SJSA1 (cell line): ENCODE measurements at places on chromosomes 16 and 17.

- DNase-seq, result no peak
- peaks cover 15% of the 10 kb centered on the region for H3K36me3 ChIP-seq
- H3K27me3 ChIP-seq, result no peaks in the 10 kb centered on the region
- peaks cover 39% of the 10 kb centered on the region for H3K4me1 ChIP-seq
- no peak overlapping the region for H3K4me3 ChIP-seq
- no peak overlapping the region for H3K27ac ChIP-seq
Measured at GRCh38 chr17:13537871-13538643, 63.7 kb downstream of the HS3ST3A1 start.

DNA sequence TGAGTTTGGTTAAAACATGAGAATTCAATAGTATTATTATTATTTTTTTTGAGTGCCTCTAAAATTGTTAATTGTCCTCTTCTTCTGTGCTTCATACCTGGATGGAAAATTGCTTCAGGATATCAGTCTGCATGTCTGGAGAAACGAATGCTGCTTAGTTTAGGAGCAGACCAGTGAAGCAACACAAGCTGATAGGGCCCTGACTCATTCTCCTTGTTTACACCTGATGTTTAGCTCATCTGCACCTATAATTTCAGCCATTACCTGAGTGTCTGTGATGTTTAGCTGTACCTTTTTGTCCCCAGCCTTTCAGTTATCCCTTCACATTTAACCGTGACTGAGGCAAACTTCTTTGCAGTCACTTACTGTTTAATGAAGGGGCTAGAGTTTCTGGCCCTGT, 14.8 kb downstream of the SNTB2 start:
- DNase-seq, result no peak
- no peaks in the 10 kb centered on the region for H3K27me3 ChIP-seq
- no peak overlapping the region for H3K27ac ChIP-seq
- H3K4me1 ChIP-seq, result no peaks in the 10 kb centered on the region
- peaks cover 9% of the 10 kb centered on the region for H3K36me3 ChIP-seq
- H3K4me3 ChIP-seq, result no peak overlapping the region

GRCh38 chr16:69478685-69479084, 54.3 kb downstream of the CYB5B start:
- no peak overlapping the region for H3K27ac ChIP-seq
- H3K27me3 ChIP-seq, result no peaks in the 10 kb centered on the region
- DNase-seq, result peak; percentile 6
- peaks cover 53% of the 10 kb centered on the region for H3K4me1 ChIP-seq
- H3K4me3 ChIP-seq, result no peak overlapping the region

- no peaks in the 10 kb centered on the region for H3K36me3 ChIP-seq
- H3K27me3 ChIP-seq, result 0 out of 2 replicates have a peak, but pooled peaks cover 6% of the 10 kb centered on the region
- no peak overlapping the region for H3K4me3 ChIP-seq
- DNase-seq, result no peak
Measured at GRCh38 chr16:73546341-73546845, 498.5 kb upstream of the ZFHX3 start.

DNA sequence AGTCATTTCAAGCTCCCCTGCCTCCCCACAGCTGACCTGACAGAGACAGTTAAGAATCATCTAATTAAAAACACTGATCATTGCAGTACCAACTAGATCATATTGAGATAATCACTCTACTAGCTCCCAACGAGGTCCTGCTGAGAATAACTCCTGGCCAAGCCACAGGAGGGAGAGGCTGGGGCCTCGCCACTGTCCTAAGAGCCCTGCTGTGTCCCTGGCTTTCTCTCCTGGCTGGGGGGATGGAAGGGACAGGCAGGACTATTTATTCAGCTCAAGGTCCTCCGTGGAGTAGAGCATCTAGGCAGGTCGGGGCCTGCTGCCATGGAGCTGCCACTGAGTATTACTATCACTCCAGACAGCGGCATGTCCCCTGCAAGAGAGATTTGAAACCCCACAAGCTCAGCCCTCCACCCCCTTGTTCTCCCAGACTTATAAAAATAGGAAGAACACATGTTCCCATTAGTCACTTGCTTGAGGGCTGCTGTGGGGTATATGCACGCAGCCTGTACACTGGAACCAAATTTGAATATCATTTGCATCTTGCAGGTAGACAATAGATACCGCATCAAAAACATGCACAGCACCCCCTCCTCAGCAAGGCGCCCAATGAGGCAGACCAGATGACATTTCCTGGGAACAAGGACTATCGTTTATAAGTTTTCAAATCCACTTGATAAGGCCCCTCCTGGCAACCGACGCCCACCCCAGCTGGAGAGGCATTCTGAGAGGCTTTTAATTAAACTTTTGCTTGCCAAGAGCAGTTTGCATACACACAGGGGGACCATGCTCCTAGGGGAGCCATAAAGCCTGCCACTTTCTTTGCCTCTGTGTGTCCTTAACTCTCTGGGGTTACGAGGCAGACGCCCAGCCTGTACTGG, 385.2 kb upstream of the ZFHX3 start:
- no peak for DNase-seq
- no peak overlapping the region for H3K4me3 ChIP-seq
- no peak overlapping the region for H3K27ac ChIP-seq

DNA sequence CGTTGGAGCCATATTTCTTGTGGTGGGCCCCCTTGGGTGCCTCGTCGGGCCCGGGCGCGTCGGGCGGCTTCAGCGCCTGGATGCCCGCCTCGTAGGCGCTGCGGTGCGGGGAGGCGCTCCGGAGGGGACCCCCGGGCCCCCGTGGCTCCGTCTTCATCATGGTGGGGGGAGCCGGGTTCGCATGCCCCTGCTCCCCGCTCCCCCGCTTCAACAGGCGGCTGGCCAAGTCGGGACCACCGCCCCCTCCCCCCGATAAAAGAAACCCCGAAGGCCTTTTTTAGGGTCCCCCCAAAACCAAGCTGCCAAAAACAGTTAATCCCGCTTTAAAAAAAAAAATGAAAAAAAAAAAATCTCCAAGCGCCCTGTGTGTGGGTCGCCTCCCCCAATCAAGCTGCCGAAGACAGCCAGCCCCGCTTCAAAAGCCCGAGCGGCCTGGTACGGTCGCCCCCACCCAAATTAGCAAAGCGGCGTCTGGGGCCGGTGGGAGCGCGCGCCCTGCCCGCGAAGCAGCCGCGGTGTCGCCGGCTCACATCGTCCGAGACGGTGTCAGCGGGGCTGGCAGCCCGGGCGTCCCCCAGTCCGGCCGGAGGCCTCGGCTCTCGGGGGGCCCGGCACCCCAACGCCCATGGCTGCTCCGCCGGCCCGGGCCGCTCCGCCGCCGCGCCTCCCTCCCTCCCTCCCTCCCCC, at the start of gene PPP1R9B:
TSS of gene PPP1R9B (minus strand) at position 324 of the 687 bp plus-strand sequence. CDS start at position 160, 164 bp downstream.
- peaks cover 48% of the 10 kb centered on the region for H3K36me3 ChIP-seq
- DNase-seq, result no peak
- H3K27me3 ChIP-seq, result no peaks in the 10 kb centered on the region
- H3K4me3 ChIP-seq, result peak within 1 kb of the TSS; percentile 88
- H3K27ac ChIP-seq, result peak within 1 kb of the TSS; percentile 39

- H3K4me1 ChIP-seq, result peaks cover 59% of the 10 kb centered on the region
- H3K27me3 ChIP-seq, result no peaks in the 10 kb centered on the region
- H3K4me3 ChIP-seq, result peak overlapping the region; percentile 98
- H3K27ac ChIP-seq, result peak overlapping the region; percentile 92
Measured at GRCh38 chr17:76265624-76266243, 586 bp downstream of the UBALD2 start.

DNA sequence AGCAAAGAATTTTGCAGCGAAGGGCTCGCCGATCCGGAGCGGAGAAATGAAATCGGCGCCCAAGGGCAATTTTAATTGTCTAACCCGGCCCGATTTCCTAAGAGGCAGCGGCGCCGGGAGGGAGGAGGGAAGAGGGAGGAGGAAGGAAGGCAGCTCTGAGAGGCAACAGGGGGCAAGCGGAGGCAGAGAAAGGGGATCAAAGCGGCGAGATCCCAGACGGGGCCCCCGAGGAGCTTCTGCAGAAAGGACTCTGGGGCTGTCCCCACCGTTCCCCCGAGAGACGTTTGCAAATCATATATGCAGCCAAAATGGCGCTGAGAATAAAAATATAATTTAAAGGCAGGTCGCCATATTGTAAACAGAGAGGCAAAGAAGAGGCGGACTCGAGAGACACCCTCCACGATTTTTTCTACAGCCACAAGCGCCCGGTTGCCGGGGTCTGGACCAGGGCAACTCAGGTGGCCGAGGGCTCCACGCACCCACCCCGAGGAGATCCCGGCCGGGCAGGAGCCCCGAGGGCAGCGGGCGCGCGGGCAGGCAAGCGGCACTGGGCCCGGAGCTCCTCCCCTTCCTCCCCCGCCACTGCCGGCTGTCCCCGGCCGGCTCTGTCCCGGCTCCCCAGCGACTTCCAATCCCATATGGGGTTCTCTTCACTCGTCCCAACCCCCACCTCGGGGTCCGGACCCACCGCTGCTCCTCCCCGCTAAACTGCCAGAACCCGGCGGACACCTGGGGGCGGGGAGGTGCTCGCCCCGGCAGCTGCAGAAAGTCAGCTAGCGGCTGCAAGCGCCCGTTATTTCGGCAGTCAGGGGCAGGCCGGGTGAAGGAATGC, 1.9 kb downstream of the PHF12 start:
- H3K27ac ChIP-seq, result peak overlapping the region; percentile 56
- DNase-seq, result peak; percentile 62
- H3K4me3 ChIP-seq, result peak overlapping the region; percentile 62
- H3K27me3 ChIP-seq, result no peaks in the 10 kb centered on the region
- H3K36me3 ChIP-seq, result peaks cover 13% of the 10 kb centered on the region

GRCh38 chr16:82542714-82543113, 84.1 kb upstream of the CDH13 start:
- no peaks in the 10 kb centered on the region for H3K4me1 ChIP-seq
- DNase-seq, result no peak
- H3K4me3 ChIP-seq, result no peak overlapping the region
- no peaks in the 10 kb centered on the region for H3K36me3 ChIP-seq
- no peak overlapping the region for H3K27ac ChIP-seq
- H3K27me3 ChIP-seq, result peaks cover 10% of the 10 kb centered on the region; the same call in 1 of the 2 replicates

- no peak overlapping the region for H3K27ac ChIP-seq
- H3K36me3 ChIP-seq, result peaks cover 52% of the 10 kb centered on the region
- no peak overlapping the region for H3K4me3 ChIP-seq
- DNase-seq, result no peak
- H3K27me3 ChIP-seq, result no peaks in the 10 kb centered on the region
- peaks cover 16% of the 10 kb centered on the region for H3K4me1 ChIP-seq
Measured at GRCh38 chr17:81090361-81091136, 55.6 kb downstream of the BAIAP2 start.

GRCh38 chr16:4364196-4365013, 7.2 kb upstream of the VASN start:
- no peaks in the 10 kb centered on the region for H3K27me3 ChIP-seq
- no peak for DNase-seq

DNA sequence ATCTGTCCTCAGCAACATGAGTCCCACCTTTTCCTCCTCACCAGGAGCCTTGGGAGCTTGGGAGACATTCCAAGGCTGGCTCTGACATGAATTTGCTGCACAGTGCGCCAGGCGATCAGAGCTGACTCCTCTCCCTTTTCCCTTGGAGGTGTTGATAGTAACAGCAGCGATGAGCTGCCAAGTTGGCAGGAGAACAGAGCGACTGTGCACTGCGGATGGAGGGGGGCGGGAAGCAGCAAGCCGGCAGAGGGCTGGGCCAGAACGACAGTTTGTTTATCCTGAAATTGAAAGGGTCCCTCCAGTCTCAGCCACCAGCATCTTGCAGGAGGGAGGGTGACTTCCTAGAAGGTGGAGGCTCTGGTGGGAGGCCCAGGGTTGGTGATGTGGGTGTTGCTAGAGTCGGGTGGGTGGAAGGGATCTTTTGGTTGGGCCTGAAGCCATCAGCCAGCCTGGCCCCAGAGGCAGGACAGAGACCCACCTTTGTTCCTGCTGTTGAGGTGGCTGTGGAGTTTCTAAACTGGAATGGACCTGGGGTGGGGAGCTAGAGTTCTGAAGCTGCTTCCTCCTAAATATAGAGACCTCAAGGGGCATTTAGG, 22.5 kb upstream of the DYNLL2 start:
- no peaks in the 10 kb centered on the region for H3K36me3 ChIP-seq
- H3K27ac ChIP-seq, result no peak overlapping the region
- DNase-seq, result no peak

GRCh38 chr17:18988546-18989173, 15.9 kb downstream of the FAM83G start:
- H3K27ac ChIP-seq, result no peak overlapping the region
- H3K4me3 ChIP-seq, result no peak overlapping the region
- H3K4me1 ChIP-seq, result no peaks in the 10 kb centered on the region
- H3K27me3 ChIP-seq, result no peaks in the 10 kb centered on the region

DNA sequence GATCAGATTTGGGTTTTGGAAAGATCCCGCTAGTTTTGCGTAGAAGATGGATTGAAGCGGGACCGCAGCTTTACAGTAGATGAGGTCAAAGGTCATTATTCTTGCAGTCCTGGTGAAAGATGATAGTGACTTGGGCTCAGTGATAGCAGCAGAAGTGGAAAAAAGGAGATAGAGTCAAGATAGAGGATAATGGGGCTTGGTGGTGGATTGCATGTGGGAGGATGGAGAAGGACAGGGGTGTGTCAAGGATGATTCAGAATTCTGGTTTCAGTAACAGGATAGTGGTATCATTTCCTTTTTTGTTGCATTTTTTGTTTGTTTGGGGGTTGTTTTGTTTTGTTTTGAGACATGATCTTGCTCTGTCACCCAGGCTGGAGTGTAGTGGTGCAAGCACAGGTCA, 28.7 kb downstream of the CHD9NB start:
- no peaks in the 10 kb centered on the region for H3K27me3 ChIP-seq
- no peaks in the 10 kb centered on the region for H3K4me1 ChIP-seq
- H3K4me3 ChIP-seq, result no peak overlapping the region
- no peak for DNase-seq
- H3K27ac ChIP-seq, result no peak overlapping the region
- H3K36me3 ChIP-seq, result no peaks in the 10 kb centered on the region

DNA sequence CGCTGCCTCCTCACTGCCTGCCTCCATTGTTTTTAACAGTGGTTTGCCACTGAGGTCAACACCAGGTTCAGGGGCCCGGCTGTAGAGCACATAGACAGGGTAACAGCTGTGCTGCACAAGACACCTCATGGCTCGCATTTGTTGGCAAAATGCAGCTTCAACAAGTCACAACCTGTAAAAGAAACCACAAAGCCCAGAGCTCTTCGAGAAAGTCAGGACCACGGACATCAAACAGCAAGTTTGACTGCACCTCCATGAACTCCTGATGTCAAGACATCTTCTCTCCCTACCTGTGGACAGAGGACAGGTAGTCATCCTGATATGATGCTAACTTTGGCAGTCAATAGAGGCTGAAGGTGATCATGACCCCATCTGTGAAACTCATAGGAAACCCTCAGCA, 142.4 kb upstream of the SOX9 start:
- H3K4me3 ChIP-seq, result no peak overlapping the region
- H3K4me1 ChIP-seq, result peaks cover 6% of the 10 kb centered on the region; the same call in 1 of the 2 replicates
- H3K36me3 ChIP-seq, result no peaks in the 10 kb centered on the region
- DNase-seq, result no peak
- H3K27me3 ChIP-seq, result no peaks in the 10 kb centered on the region
- no peak overlapping the region for H3K27ac ChIP-seq

DNA sequence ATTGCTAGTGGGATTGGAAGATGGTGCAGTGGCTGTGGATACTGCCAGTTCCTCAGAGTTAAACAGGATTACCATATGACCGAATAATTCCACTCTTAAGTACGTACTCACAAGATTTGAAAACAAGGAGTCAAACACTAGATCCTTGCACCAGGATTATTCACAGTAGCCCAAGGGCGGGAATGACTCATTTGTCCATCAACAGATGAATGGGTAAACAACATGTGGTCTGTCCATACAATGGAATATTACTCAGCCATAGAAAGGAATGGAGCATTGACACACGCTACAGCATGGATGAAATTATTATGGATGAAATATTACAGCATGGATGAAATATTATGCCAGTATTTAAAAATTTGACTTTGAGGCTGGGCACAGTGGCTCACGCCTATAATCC, 9.1 kb upstream of the MAPK8IP3 start:
- H3K4me3 ChIP-seq, result no peak overlapping the region
- DNase-seq, result no peak
- peaks cover 15% of the 10 kb centered on the region for H3K4me1 ChIP-seq
- peaks cover 100% of the 10 kb centered on the region for H3K36me3 ChIP-seq
- H3K27ac ChIP-seq, result no peak overlapping the region
